Stomach (tissue), 19 donors: ENCODE measurements at places on chromosomes 4 and X. TPM values are rescaled to one million over a fixed set of nuclear protein-coding genes. Genes with fewer than 3 reads are reported as not detected.
A peak's percentile ranks its signal among the peaks of the same experiment; 100 is the strongest.

DNA sequence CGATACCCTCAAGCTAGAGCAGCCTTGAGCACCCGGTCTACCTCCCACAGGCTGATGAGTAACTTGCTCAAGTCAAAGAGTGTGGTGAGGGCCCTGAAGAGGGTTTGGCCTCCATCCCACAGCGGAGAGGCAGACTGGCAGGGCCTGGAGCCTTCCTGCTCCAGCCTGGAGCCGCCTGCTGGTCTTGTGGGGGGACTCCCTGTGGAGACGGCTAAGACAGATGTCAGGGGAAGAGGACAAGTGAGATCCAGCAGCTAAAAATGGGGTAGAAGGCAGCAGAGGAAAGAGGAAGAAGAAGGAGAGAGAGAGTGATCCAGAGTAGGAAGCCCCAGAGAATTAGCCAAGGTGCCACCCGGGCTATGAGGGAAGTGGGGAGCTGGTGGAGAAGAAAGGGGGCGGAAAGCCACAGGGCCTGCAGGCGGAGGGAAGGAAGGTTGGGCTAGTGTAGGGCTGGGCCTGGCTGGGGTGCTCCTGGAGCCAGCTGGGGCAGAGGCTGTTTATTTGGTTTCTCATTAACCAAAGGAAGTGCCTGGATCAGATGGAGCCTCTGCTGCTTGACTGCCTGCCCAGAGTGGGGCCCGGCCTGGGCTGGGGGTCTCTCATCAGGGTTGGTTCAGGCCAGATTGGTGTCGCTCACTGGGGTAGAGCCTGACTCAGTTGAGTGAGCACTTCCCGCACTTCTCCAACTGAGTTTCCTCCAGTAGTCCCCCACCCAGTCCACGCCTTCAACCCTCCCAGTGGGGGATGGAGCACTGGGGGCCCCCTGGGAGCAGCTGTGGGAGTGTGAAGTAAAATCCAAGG, 14.2 kb downstream of the EFNB1 start:
- no peak for DNase-seq

GRCh38 chr4:8291036-8291682, 21.6 kb downstream of the HTRA3 start:
- DNase-seq = no peak

- DNase-seq = no peak
These were observed 614.0 kb upstream of the LCORL start for GRCh38 chr4:18635531-18635930.

DNA sequence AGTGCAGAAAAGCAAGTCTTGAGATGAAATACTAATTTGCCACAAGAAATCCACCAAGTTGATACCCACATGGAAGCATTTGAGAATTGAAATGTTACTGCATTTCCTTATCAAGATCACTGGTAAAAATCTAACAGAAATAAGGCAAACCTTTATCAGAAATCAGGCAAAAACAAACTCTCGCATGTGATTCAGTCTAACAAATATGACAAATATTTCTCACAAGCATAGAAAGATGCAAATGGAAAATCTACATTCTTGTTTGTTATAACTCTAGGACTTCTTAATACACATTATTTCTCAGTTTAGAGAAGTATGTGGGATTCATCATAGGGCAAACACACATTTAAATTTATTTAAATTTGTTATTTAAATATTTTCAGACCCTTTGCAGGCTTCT, 52.9 kb downstream of the TXK start:
- DNase-seq = no peak

DNA sequence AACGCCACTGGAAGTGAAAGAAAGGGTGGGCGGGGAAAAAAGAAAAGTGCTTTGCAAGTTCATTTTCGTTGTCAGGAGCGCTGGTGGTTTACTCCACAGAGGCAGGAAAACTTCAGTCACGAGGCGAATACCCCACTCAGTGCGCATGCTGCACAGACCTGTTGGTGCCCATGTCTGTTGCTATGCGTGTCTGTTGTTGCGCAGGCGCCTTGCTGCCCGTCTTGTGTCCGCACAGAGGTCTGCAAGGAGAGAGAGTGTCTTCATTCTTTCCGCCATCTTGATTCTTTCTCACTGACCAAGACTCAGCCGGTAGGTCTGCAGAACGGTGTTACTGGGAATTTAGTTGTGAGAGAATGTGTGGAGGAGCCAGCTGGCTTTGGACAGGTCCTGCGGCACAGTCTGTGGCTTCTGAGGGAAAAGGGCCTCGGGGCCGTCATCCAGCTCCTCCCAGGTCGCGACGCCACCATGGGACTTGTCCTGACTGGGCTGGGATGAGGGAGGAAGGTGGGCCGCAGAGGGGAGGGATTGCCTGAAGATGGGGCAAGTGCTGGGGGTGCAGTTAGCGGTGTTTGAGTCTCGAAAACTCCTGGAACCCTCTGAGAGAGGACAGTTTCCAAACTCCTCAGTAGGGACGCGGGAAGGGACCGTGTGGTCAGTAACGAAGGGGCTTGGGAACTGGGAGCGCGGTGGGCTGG, at the start of gene PAGE2:
TSS of gene PAGE2 (plus strand) at position 224 of the 695 bp plus-strand sequence. CDS start 1,003 bp downstream, outside the sequence.
- DNase-seq = no peak

GRCh38 chr4:26206999-26207398, 113.8 kb upstream of the RBPJ start:
- DNase-seq = no peak

The SMIM14 gene
- polyA plus RNA-seq = 83.6 TPM

DNA sequence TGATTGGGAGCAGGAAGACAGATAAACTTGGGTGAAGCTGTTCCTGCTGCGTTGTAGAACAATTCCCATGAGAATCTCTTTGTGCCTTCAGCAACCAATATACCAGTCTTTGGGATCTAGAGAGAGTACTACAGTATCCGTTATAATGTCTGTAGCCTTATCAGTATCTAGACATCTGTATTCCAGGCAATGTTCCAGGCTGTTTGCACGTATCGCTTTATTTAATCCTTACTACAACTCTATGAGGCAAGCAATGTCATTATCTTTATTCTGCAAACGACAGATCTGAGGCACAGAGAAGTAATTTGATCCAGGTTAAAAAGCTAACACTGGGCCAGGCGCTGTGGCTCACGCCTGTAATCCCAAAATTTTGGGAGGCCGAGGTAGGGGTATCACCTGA, 251.6 kb downstream of the ARHGAP24 start:
- DNase-seq = no peak

DNA sequence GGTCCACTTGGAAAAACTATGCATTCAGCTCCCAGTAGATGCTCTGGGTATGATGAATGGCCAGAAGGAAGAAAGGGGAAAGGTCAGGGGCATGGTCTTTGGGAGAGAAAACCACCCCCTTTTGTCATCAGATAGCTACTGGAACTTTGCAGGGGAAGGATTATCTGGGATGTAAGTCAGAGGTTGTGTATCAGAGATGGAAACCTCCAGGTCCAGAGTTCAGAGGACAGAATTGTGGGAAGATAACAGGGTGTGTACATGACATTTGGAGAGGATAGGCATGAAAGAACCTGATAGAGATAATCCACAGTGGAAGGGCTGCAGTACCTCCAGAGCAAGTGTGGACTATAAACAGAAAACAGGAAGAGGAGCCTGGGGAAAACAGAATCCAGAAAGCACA, 262.7 kb downstream of the SPRY1 start:
- DNase-seq = no peak

The ZNF732 gene
- 0.15 TPM for polyA plus RNA-seq

DNA sequence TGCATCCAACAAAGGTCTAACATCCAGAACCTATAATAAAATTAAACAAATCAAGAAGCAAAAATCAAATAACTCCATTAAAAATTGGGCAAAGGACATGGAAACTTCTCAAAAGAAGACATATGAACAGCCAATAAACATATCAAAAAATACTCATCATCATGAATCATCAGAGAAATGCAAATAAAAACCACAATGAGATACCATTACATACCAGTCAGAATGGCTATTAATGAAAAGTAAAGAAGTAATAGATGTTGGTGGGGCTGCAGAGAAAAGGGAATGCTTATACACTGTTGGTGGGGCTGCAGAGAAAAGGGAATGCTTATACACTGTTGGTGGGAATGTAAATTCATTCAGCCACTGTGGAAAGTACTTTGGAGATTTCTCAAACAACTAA, 465.8 kb downstream of the ZIC3 start:
- DNase-seq = no peak

The CT45A2 gene
- not detected for polyA plus RNA-seq

- peak; percentile 53 for DNase-seq
These were observed 98.6 kb downstream of the RBM47 start for GRCh38 chr4:40530961-40531635.
